ENCODE measurements at places on chromosomes 7 and 10.

DNA sequence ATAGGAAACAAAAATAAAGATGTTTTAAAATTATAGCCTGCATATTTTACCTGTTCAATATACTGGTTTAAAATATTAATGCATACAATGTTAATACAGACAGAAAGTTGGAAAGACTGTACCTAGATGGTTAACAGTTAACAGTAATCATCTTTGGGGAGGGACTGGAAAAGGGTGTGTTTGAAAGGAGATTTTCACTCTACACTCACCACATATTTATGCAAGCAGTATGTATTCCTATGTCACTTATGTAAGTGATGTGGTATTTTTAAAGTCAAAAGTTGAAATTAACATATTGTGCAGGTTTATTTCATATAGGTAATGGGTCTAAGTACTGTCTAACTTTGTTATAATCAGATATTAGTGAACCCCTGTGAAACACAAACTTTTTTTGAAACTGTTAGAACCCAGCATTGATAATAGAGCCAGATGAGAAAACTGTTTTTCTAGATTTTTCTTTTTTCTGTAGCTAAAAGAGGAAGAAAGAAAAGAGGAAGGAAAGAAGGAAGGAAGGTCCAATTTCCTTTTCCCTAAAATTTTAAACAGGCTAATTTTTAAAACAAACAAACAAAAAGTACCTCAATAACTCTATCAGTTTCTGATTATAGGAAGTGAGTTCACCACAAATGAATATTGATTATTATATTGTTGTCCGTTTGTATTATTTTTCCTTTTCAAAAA lies 9.0 kb upstream of the STARD3NL start:
- DNase-seq, result no peak

DNA sequence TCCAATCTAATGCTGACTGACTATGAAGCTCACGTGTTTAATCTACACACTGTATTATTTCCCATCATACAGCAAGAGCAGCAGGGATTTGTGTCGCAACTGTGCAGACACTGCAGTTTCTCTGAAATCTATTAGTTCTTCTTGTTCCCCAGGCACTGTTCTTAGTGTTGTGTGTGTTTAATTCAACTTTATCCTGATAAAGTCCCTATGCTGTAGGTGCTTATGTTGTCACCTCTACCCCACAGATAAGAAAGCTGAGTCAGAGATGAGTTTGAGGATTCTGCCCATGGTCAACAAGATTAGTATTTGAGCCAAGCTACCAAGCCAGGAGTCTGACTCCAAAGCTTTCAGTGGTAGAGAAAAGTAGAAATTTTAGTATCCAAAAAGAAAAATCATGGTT lies 22.5 kb upstream of the EPHB6 start:
- DNase-seq, result no peak

GRCh38 chr10:48468866-48469511 lies 135.9 kb downstream of the ARHGAP22 start:
- no peak for DNase-seq

DNA sequence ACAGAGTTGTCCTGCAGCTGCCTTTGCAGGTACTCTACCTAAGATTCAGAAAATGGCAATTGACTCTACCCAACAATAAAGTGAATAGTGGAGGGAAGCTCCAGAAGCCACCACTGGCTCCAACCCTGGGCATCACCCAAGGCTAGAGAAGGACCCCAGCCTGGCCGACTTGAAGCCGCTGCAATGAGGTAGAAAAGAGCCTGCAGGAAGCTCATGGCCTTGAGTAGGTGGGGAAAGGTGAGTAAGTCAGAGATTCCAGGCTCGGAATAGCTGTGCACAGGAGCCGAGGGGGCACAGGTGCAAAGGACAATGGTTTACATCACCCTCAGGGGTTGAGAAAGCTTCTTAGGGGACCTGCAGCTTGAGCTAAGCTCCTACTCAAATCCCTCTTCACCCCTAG lies 83.6 kb downstream of the AOAH start:
- no peak for DNase-seq

- no peak for DNase-seq
These were observed 214.8 kb downstream of the GLRX3 start for GRCh38 chr10:130350996-130351395.

GRCh38 chr10:102615361-102615760 lies 28.9 kb upstream of the TRIM8 start:
- DNase-seq, result no peak

DNA sequence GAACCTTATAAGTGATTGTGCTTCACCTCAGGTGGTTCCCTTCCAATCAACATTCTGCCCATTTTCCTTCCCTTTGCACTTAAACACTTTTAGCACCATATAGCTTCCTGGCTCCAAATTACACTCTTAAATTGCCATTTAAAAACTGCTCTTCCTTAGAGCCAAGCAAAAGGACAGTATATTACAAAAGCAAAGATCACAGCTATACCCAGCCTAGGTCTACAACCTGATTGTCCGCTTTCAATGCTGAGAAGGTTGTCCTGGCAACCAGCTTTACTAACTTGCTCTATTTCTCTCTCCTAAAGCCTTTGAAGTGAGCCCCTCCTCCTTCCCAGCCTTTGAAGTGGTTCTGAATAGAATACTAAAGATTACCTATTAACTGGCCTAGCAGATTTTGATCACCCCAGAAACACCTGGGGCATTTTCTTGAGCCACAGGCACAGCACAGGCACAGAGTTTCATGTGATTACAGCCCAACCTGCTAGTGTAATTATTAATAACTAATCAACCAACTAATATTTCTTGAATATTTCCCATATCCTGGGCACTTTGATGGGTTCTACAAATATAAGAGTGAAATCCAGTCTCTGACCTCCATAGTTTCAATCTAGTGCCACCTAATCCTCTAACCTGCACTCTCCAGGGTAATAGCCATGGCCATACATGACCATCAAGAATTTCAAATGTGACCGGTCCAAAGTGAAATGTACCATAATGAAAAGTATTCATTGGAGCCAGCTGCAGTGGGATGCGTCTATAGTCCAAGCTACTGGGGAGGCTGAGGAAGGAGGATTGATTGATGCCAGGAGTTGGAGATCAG lies 63.6 kb upstream of the TRIM24 start:
- no peak for DNase-seq

- DNase-seq, result no peak
These were observed 43.2 kb downstream of the C7orf33 start for GRCh38 chr7:148633761-148634160.

DNA sequence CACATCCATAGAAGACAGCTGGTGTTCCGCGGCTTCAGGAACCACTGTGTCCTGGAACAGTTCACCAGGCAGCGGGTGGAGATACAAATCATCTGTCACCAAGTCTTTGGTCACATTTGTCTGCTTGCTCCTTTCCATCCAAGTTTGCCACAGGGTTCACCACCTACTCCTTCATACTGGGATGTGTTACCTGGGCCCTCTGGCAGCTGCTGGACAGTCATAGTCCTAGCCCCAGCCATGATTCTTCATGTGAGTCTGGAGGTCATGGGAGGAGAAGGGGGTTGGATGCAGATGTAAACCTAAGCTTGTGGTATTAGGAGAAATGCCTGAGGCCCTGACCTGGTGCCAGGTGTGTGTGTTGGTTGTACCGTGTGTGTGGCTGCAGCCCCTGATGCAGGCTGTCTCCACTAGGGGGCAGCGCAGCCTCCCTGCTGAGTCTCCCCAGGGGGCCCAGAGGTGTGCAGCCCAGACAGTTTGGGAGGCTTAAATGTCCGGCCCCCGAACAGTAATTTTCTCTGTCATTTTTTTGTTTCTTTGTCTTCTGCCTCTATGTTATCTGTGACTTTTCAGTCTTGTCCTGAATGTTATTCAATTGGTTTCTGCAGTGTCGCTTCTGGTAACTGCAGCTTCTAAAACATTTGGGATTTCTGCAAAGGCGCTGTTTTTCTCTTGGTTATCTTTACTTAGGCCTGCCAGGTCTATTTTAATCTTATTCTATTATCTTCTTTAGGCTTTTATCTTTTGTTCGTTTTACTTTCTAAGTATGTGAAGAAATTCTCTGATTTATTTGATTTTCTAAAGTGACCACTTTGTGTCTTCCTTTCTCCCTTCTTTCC lies 14.8 kb downstream of the NPS start:
- DNase-seq, result no peak

- no peak for DNase-seq
These were observed 33.7 kb downstream of the ZMIZ1 start for GRCh38 chr10:79102498-79102874.

DNA sequence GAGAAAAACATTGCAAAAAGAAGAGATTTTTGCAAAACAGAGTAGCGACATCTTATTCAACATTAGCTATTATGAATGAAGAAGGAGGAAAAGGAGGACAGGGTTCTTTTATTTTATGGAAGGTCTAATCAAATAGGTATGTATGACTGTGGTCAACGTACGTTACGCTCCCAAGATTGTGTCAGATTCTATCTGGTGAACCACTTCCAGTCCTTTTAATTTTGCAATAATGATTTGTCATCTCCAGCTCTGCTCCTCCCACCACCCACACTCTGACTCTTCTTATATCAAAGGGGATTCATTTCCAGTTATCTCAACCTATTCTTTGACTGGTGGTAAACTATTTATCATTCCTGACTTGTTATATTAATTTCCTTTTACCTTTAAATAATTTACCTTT lies 259.9 kb downstream of the CACNA2D1 start:
- DNase-seq, result no peak

DNA sequence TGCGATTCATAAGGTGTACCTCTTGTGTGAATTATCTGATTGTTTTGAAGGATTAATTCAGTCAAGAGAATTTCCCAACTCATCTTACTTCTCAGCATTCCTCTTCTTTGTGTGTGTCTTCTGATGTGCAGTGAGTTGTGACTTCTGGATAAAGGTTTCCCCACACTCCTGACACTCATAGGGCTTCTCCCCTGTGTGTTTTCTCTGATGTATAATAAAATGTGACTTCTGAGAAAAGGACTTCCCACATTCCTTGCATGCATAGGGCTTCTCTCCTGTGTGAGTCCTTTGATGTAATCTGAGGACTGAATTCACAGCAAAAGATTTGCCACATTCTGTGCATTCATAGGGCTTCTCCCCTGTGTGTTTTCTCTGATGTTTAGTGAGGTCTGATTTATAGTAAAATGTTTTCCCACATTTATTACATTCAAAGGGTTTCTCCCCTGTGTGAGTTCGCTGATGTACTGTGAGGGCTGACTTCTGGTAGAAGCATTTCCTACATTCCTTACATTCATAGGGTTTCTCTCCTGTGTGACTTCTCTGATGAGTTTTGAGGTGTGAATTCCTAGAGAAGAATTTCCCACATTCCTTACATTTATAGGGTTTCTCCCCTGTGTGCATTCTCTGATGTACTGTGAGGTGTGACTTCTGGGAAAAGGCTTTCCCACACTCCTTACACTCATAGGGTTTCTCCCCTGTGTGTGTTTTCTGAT lies 24.2 kb downstream of the ZNF25 start:
- DNase-seq, result no peak

- DNase-seq, result no peak
These were observed 147.0 kb downstream of the OAT start for GRCh38 chr10:124271676-124272075.

- DNase-seq, result no peak
These were observed 10.7 kb downstream of the EPHA1 start for GRCh38 chr7:143397710-143398530.

- DNase-seq, result no peak
These were observed 52.2 kb downstream of the CADPS2 start for GRCh38 chr7:122833888-122834570.

GRCh38 chr10:128612195-128612594 lies 486.0 kb upstream of the MKI67 start:
- DNase-seq, result no peak

DNA sequence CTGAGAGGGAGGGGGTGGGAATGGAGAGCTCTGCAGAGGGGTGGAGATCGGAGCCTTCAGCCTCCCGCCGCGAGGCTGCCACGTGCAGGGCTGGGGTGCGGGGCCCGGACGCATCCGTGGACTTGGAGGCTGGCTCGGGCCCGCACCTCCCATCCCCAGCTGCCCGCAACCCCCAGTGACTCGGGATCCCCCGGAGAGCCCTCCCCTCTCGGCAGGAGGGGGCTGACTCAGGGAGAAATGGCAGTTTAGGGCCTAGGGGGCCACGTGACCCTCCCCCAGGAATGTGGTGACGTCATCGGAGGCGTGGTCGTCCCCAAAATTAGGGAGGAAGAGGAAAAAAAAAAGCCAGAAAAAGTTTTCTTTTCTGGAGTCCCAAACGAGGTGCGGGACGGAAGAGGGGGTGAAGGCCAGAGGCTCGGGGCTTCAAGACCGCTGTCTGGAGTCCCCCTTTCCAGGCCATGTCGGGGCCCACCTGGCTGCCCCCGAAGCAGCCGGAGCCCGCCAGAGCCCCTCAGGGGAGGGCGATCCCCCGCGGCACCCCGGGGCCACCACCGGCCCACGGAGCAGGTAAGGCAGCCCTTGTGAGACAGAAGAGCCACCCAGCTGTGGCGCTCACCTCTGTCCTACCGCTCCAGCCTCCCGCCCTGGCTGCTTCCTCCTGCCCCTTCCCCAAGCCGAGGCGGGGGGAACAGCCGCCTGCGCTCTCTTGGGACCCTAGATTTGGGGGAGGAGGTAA lies at the start of gene TRIP6:
TSS of gene TRIP6 (plus strand) at position 348 of the 736 bp plus-strand sequence. CDS start at position 459, 111 bp downstream.
- DNase-seq, result no peak

- DNase-seq, result no peak
These were observed 290.3 kb upstream of the VWC2 start for GRCh38 chr7:49483142-49483541.

DNA sequence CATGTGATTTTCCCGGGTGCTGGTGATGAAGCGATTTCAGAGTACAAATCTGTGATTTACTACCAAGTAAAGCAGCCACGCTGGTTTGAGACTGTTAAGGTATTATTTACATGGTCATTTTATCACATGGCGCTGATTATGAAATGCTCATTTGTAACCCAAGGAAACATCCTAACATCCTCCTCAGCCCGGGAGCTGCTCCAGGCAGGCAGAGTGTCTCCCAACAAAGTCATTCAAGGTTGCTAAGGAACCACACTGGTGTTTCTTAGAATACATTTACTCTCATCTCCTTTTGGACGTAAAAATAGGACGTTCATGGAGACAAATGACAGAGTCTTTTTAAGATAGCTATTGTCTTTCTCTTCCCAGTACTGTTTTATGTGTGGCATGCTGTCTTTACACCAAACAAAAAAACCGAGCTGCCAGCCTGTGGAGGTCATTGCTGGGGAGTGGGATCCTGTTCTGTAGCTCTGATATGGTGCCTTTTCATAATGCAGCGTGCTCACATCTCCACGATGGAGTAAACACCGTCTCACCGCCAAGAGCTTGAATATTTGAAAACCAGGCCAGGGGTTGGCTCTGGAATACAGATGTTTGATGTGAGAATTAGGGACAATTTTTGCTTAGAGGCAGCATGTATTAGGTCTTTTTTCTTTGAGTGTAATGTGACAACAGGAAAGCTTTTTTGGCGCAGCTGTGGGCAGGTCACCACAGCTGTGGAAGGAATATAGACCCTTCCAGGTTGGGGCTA lies 119.6 kb downstream of the DOCK1 start:
- no peak for DNase-seq

DNA sequence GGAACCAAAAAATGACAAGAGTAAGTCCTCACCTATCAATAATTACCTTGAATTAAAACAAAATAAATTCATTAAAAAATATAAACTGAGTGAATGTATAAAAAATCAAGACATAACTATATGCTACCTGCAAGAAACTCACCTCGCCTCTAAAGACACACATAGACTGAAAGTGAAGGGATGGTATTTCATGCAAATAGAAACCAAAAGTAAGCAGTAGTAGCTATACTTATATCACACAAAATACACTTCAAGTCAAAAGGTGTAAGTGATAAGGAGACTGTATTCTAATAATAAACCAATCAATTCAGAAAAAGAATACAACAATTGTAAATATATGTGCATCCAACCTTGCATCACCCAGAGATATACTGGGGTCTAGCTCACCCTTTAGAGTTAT lies 332.6 kb downstream of the SH2D4B start:
- DNase-seq, result no peak

- DNase-seq, result no peak
These were observed 27.4 kb upstream of the NFKB2 start for GRCh38 chr10:102368077-102368476.

GRCh38 chr10:59523851-59524250 lies 161.5 kb upstream of the FAM13C start:
- DNase-seq, result no peak
